ENCODE measurements at places on chromosomes 6 and 20.

- no peak for ATAC-seq
These were observed 3.7 kb downstream of the FAM162B start for GRCh38 chr6:116761779-116762178.

GRCh38 chr6:51793393-51793792 is 294.0 kb downstream of the PKHD1 start:
- ATAC-seq = no peak

- ATAC-seq = no peak
These were observed 82.4 kb downstream of the PSMB1 start for GRCh38 chr6:170470734-170471133.

DNA sequence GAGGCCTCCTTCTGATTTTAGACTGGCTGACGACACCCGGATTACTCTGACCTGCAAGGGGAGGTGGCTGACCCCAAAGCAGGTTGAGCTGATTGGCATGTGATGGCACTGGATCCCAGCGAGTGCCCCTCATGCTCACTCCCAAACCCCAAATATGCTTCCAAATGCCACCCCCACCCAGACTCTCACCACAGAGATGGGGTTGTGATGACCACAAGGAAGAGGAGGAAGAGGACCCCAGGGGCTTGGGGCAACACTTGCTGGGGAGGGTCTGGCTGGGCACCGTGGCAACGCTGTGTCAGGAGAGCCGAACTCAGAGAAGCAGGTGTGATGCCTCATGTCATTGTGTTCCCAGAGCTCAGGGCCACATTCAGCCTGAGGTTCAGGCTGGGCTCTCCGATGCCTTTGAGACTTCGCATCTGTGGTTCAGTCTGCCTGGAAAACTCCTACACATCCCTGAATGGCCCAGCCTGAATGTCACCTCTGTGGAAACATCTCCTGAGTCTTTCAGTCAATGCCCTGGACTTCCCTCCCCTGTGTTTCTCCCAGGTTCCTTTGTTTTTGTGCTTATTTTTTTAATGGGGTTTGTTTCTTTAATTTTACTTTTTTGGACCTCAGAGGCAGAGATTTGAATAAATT is 169.1 kb upstream of the PMEPA1 start:
- no peak for ATAC-seq

- ATAC-seq = no peak
These were observed 58.1 kb upstream of the PLEKHG1 start for GRCh38 chr6:150541576-150541975.

GRCh38 chr6:164795056-164795815 is 514.2 kb downstream of the C6orf118 start:
- ATAC-seq = no peak

GRCh38 chr6:74167976-74168375 is 472.0 kb downstream of the CD109 start:
- ATAC-seq = no peak

DNA sequence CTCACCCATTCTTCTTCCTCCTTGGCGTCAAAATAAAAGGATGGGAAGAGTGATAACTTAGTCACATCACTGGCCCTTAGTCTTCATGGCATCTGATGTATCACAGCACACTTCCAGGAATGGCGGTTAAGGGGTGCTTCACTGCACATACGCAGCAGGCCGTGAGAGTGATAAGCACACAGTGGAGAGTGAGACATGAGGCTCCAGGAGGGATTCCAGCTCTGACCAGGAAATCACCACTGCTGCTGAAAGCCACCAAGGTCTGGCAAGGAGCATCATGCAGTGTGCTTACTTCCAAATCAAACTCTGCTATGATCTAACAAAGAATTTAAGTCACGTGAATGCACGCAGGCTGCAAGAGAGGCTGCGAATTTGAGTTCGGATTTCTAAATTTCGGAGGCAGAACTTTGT is 62.4 kb downstream of the ARID1B start:
- peak; percentile 55 for ATAC-seq

DNA sequence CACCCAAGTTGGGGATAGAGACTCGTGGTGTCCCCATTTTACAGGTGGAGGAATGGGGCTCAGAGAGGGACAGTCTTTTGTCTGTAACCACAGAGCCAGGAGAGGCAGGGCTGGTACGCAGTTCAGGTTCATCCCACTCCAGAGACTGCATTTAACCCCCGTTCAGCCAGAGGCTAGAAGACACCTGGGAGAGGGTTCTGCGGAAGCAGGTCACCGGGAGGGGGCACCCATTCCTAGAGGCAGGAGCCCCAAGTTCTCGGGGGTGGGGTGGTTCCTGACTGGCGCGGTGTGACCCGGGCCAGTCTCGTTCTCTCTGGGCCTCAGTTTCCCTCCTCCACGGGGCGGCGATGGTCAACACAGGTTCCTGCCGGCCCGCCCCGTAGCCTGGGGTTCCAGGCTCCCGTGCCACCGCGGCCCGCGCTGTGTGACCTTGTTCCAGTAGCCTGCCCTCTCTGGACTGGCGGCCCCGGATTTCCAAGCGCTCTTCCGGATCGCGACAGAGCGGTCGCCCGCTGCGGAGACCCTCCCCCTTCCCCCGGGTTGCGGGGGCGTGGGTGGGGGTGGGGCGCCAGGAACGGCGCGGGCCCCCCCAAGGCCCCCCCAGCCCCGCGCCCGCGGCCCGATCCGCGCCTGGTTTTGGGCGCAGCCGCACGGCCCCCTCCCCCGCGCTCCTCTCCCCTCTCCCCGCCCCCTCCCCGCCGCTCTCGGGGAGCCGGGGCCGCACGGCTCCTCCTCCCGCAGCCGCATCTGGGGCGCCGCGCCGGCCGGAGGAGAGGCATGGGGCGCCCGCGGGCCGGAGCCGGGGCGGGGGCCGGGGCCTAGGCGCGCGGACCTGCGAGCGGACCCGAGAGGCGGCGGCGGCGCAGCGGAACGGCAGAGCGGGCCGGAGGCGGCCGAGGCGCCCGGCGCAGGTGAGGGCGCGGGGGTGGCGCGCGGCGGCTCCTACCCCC is at the start of gene DLGAP4:
Gene DLGAP4, plus strand, starts transcription at position 738 of the 950 bp plus-strand sequence. CDS start 125,379 bp downstream, outside the sequence.
- ATAC-seq = no peak

DNA sequence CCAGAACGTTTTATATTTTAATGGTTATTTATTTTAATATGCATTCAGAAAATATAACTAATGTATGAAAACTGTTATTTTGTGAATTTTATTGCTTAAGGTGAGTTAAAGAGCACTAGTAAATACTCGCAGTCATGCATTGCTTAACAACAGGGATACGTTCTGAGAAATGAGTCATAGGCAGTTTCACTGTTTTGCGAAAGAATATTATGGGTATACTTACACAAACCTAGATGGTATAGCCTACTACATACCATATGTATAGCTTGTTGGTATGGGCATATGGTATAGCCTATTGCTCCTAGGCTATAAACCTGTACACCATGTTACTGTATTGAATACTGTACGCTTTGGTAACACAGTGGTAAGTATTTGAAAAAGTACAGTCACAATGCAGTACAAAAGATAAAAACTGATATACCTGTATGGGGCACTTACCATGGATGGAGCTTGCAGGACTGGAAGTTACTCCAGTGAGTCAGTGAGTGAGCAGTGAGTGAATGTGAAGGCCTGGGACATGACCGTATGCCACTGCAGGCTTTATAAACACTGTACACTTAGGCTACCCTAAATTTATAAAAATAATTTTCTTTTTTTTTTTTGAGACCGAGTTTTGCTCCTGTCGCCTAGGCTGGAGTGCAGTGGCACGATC is 38.5 kb downstream of the ARFGEF2 start:
- no peak for ATAC-seq

GRCh38 chr6:20148433-20148832 is 63.8 kb downstream of the MBOAT1 start:
- peak; percentile 43 for ATAC-seq

- ATAC-seq = no peak
These were observed 197.0 kb downstream of the BMP7 start for GRCh38 chr20:57069442-57069841.

Data from gastroesophageal sphincter (tissue), 4 donors.